ENCODE measurements at places on chromosomes 7 and 10.

DNA sequence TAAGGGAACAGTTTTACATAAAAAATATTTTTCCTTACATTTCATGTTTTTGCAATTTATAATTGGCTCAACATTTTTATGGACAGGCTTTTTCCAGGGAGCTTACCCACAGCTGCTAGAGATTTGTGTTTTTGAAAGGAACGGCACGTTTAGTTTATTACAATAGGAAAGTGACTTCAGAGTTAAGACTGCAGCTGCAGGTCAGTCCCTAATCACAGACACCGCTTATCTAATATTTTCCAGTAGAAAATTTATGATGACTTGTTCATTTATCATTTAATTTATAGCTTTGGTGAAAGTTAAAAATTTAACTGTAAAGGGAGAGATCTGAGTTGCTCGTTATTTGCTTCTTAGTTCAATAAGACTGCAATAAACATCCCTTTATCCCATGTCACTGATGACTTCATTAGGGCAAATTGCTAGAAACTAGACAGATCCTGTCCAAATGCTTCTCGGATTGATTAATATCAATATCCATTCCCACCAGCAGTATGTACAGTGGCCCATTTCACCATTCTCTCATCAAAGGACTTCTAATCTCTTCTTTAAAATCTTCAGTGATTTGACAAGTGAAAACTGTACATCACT is 97.0 kb upstream of the ODAD2 start:
- no peak for DNase-seq

DNA sequence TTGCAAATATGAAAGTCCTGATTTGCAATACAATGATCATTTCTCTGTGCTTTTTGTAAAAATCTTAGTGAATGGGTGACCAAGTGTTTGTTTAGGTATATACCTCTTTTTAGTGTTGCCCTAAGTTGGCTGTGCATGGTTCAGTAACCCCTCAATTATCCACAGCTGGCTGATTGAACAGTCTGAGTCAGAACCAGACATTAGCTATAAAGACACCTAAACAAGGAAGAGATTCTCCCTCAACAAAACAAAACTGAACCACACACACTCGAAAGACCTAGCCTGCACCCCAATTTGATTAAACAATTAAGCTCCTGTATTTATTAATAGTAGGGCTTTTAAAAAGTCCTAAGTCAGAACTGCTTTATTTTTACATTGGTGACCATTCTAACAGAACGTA is 2.8 kb downstream of the RSBN1L start:
- no peak for DNase-seq

GRCh38 chr10:74926791-74927585 is 100.6 kb downstream of the KAT6B start:
- DNase-seq, result no peak

DNA sequence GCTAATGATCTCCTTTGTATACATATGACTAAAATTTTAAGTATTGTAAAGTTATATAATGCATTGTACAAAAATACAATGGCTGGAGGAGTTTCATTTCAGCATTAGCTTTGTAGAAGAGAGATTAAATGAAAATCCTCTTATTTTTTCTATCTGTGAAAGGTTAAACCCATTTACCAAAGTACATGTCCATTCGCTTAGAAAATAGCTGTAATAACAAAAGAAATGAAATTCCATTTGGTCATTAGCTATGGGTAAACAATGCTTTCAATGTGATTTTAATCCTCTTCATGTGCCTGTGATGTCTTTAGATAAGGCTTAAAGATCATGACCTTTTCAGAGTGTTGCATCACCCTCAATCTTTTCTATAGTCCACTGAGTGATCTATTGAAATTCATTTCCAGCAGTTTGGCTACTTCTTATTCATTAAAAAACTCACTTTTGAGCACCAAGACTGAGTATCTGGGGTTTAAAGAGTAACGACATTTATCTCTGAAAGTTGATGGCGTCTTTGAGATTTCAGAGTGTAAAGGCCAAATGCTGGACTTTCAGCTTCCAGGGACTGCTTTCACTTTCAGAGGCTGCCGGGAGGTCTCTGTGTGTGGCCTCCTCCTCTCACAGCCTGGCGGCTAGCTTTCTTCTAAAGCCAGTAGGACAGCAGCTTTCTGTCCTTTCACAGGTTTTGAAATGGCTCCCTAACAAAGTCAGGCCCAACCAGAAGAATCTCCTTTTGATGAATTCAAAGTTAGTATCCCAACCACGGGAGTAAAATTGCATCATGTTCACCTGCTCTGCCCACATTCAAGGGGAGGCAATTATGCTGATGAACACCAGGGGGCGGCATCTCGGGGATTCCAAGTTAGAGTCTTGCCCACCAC is 701.4 kb upstream of the COBL start:
- DNase-seq, result no peak

DNA sequence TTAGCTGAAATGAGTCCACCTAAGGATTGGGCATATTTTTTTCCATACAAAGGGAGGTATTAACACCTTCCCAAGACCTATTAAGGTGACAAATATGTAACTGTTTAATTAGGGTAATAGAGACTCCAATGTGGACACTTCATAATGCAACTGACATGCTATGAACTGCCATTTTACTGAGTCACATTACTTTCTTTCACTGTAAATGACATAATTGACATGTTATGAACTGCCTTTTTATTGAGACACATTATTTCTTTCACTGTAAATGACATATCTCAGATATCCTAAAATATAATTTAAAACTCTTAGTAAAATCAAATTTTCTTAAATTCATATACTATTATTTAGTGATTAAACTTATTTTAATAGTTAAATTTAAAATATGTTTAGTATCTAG is 528.8 kb upstream of the PCDH15 start:
- no peak for DNase-seq

GRCh38 chr10:108411894-108412293 is 1247.4 kb upstream of the SORCS1 start:
- no peak for DNase-seq

All from bone marrow (tissue), 2 donors.